Inflammatory macrophage treated with lipopolysaccharide for 1 hour (primary cell): ENCODE measurements at places on chromosomes 7 and 10.

GRCh38 chr10:81073155-81073554 lies 535.5 kb downstream of the SH2D4B start:
- DNase-seq = no peak

- DNase-seq = no peak
Measured at GRCh38 chr10:3886641-3887251, 101.7 kb upstream of the KLF6 start.

GRCh38 chr7:106041140-106041717 lies 70.9 kb downstream of the SYPL1 start:
- DNase-seq = peak; percentile 64

DNA sequence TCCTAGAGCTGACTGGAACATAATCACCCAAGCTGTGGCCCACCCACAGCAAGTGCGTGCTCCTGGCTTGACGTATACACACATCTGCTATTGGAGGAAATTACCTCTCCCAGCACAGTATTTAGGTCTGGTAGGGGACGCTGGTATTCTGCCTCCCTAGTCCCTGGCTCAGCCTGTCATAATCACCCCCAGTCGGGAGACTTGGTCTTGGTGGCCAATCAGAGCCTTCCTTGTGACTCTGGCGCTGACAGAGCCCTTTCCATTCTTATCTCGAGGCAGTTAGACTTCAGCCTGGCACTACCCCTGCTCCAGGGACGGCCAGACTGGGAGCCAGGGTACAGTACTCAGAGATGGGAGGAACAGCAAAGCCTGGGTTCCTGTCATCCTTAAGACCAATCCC lies 14.3 kb upstream of the PRKAG2 start:
- DNase-seq = no peak

DNA sequence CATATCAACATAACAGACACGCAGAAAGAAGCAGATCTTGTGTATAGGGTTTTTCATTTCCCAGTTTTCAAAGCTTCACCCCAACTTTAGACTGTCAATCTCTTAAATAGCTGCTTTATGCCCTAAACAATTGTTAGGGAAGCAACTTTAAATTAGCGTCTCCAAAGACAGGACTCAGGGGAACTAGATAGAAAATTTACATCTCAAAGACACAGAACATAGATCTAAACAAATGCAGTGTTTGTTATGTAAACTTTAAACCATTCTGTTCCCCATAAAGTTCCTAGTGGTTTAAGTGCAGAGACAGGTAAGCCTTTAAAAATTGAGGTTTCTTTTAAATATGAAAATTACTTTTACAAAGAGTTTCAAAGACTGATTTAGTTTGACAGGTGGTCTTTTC lies 379.2 kb upstream of the GHITM start:
- no peak for DNase-seq

DNA sequence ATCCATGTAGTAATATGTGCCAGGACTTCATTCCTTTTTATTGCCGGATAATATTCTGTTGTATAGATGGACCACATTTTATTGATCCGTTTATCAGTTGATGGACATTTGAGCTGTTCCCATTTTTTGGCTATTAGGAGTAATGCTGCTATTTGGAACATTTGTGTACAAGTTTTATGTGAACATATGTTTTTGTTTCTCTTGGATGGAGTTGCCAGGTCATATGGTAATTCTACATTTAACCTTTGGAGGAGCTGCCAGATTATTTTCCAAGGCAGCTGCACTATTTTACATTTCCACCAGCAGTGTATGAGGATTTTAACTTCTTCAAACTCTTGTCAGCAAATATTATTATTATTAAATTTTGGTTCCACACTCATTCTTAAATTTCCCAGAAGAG lies 59.2 kb downstream of the C10orf90 start:
- DNase-seq = no peak

DNA sequence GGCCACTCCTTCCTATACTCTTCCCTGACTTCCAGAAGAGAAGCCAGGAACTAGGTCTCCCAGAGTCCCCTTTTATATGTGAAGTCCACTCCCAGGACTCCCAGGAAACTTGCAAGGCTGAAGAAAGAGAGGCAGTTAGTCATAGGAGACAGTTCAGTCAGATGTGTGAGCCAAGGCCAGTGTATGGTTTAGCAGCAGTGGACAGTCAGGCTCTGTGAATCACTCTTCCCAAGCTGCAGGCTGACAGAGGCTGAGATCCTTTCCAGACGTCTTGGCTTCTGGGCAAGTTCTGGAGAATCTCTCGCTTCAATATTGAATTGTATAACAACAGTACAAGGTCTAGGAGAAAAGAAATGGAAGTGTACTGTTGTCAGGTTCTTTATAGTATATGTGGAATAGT lies 26.9 kb downstream of the BLVRA start:
- DNase-seq = peak; percentile 69

- peak; percentile 96 for DNase-seq
Measured at GRCh38 chr7:4715410-4715776, 33.3 kb downstream of the FOXK1 start.

DNA sequence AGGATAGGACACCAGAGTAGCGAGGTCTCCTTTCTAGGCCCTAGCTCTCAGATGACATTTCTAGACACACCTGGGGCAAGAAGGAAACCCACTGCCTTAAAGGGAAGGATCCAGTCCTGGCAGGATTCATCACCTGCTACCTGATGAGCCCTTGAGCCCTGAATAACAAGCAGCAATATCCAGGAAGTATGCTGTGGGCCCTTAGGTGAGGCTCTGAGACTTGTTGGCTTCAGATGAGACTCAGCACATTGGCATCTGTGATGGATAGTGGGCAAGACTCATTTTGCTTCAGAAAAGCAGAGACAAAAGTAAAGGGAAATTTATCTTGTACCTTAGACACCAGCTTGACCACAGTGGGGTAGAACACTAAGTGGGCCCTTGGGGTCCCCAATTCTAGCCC lies 238.4 kb upstream of the MEOX2 start:
- no peak for DNase-seq

- peak; percentile 83 for DNase-seq
Measured at GRCh38 chr7:108181073-108181985, 51.2 kb upstream of the LAMB4 start.

GRCh38 chr7:137836113-137836509 lies 10.7 kb downstream of the DGKI start:
- no peak for DNase-seq

- no peak for DNase-seq
Measured at GRCh38 chr10:56349611-56350010, 11.4 kb downstream of the ZWINT start.

DNA sequence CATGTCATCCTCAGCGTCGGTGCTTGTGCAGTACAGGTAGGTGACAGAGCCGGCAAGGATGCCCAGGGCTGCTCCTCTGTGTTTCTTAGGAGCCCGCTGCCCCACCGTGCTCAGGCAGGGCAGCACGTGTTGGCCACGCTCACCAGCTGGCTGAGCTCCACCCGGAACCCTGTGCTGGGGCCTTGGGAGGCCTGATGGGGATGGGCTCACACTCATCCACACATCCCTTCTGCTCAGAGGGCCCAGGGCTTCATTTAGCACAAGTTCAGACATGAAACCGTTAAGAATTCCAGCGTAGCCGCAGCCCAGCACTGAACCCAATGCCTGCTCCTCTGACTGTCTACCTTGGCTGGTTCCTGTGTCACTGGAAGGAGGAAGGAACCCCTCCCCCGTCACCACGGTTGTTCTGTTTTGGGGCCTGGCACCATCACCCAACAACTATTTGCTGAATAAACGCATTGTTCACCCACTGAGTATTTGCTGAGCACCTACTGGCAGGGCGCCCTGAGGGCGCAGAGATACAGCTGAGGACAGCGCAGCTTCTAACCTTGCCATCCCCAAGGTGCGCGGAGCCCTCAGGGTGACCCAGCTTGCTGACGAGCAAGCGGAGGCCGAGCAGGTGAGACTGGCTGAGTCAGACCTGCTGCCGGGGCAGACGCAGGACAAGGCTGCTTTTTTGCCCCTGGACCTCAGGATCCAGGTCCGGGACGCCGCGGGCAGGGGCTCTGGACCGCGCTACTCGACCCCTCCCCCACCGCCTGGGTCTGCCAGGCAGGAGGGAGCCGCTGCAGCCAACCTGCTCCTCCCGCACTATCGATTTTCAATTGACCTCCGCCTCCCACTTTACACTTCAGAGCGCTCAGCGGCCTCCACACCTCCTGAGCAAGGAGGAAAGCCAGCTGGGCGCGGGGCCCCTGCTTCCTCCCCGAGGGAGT lies 50.6 kb upstream of the RET start:
- no peak for DNase-seq

GRCh38 chr10:69709366-69709941 lies 79.4 kb downstream of the FAM241B start:
- no peak for DNase-seq

- no peak for DNase-seq
Measured at GRCh38 chr10:17290226-17290625, 62.2 kb downstream of the VIM start.

DNA sequence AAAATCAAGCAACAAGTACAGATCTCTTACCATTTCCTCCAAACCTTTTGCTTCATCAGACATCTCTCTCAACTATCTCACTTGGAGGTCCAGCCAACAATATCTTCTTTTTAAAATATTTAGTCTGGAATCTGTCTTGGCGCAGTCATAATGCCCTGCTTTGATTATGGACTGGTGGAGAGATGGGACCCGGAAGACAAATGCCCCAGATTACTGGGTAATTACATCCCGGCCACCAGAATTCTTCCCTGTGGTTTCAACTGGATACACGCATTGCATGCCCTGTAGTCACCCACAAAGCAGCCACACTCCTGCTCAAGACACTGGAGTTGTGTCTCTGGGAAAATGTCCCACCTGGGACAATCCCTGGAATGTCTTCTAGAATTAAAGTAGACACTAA lies 65.5 kb downstream of the BPGM start:
- DNase-seq = no peak

DNA sequence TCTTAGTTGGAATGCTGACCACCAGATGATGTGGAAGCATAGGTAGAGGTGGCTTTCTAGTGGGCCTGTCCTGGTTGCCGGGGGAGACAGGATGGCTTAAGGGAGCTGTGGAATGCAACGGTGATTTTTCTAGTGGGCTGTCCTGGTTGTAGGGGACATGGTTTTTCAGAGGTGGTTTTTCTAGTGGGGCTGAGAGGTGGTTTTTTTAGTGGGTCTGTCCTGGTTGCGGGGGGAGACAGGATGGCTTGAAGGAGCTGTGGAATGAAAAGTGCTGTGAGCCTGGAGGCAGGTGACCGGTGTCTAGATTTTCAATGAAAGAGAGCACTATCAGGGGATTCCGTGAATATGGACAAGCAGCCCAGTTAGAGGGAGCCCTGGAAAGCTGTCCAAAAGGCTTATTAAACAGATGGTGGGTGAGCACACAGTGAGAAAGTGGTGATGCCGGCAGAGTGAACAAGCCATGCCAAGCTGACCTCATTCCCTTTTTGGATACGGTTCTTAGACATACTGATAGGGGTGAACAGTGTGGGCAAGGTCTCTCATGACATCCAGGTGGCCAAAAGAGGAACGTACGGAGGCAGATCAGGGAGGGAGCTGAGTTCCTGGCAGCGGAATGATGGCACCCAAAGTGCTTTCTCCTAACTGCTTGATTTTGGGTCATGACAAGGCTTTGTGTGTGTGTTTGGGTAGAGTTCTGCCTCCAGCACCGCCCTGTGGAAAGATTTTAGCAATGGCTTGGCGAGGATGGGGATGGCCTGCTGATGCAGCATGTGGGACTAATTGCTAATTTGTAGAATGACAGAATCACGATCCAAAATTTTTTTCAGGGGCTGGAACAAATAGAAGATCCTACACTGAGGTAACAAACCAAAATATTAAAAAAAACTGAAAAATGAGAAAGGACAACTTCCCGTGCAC lies 126.6 kb downstream of the TMEM178B start:
- DNase-seq = no peak

DNA sequence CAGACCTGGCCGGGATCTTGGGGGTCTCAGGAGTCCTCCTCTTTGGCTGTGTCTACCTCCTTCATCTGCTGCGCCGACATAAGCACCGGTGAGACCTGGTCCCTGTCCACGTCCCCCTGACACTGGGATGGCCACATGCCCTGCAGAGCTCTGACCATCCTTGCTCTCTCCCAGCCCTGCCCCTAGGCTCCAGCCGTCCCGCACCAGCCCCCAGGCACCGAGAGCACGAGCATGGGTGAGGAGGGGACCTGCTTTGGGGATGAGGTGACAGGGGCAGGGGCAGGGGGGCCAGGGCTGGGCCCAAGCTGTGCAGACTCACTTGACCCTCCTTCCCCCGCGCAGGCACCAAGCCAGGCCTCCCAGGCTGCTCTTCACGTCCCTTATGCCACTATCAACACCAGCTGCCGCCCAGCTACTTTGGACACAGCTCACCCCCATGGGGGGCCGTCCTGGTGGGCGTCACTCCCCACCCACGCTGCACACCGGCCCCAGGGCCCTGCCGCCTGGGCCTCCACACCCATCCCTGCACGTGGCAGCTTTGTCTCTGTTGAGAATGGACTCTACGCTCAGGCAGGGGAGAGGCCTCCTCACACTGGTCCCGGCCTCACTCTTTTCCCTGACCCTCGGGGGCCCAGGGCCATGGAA lies 959 bp downstream of the PVRIG start:
- no peak for DNase-seq

DNA sequence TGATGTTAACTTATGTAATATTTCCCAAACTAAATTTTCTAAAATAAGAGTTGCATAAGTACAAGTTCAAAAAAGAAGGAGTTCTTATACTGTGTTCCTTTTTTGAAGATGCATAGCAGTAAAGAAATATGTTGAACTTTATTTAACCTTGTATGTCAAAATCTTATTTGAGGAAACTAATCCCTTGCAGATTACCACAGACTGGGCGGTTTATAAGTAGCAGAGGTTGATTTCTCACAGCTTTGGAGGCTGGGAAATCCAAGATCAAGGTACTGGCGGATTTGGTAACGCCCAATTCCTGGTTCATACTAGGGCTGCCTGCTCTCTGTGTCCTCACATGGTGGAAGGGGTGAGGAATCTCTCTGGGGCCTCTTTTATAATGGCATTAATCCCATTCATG lies 68.5 kb downstream of the GNAT3 start:
- DNase-seq = peak; percentile 90

DNA sequence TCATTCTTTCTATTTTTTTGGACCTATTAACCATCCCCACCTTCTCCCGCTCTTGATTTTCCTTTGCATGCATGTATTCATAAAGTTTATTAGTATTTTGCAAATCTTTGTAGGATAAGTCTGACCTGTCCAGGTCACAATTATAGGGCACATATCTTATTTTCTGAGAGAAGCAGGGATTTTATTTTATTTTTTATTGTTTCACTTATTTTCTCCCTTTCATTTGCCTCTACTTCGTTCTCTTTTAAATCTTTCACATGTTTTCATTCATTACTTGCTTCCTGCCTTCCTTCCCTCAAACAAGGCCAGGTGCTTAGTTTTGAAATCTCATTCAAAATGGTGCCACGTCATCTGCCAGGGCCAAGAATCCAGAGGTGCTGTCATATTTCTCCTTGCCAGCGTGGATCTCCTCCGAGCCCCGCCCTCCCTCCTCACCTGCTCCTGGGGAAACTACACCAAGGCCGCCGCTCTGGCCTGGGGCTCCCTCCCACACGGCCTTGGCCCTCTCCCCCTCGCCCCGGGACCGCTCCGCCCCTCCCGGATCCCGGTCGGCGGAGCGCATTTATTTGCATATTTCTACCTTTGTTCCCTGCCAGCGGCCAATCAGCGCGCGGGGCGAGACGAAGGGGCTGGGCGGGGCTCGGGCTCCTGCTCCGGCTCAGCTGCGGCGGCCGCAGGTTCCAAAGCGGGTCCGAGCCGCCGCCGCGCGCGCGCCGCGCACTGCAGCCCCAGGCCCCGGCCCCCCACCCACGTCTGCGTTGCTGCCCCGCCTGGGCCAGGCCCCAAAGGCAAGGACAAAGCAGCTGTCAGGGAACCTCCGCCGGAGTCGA lies at the start of gene TSPAN13:
Gene TSPAN13, plus strand, starts transcription at position 654 of the 830 bp plus-strand sequence. CDS start 213 bp downstream, outside the sequence.
- DNase-seq = peak; percentile 53
